ENCODE measurements at places on chromosomes 7 and 10.

DNA sequence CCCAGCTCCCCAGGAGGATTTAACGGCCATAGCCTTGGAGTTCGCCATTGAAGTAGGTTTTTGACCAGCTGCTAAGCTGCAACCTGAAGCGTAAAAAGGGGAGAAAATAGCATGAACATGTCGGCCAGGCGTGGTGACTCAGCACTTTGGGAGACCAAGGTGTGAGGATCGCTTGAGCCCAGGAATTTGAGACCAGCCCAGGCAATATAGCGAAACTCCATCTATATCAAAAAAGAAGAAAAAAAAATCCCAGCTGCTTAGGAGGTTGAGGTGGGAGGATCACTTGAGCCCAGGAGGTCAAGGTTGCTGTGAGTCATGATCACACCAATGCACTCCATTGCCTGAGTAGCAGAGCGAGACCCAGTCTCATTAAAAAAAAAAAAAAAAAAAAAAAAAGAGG lies 32.2 kb upstream of the MCU start:
- no peak for DNase-seq

DNA sequence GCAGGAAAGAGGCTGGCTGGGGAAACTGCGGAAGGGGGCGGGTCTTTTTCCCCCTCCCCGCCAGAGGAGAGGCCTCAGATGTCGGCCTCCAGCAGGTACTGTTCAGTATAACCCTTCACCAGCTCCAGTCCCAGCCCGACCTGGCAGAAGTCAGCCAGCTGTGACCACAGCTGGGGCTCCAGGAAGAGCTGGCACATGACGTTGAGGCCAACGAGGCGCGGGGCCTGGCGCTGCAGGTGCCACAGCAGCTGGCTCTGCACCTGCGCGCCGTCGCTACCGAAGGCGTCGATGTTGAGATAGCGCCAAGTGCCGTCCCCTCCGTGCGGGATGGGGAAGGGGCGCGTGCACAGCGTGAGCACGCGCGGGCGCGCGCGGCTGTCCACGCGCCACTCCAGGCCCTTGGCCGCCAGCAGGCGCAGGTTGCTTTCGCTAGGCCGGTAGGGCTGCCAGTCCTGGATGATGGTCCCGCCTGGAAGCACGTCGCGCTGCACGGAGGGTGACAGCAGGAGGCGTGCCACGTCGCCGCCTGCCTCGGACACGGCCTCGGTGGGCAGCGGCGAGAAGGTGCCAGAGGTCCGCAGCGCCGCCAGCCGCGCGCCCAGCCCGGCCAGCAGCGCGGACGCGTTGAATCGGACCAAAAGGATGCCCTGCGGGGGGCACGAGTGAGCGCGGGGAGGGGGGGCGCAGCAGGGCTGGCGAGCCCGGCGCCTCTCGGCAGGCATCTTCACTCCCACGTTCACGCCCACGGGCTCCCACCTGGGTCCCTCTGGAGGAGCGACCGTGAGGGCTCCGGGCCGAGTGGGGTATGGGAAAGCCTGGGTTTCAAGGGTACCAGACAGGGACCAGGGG lies 6.9 kb upstream of the VGF start:
- peak; percentile 55 for DNase-seq

DNA sequence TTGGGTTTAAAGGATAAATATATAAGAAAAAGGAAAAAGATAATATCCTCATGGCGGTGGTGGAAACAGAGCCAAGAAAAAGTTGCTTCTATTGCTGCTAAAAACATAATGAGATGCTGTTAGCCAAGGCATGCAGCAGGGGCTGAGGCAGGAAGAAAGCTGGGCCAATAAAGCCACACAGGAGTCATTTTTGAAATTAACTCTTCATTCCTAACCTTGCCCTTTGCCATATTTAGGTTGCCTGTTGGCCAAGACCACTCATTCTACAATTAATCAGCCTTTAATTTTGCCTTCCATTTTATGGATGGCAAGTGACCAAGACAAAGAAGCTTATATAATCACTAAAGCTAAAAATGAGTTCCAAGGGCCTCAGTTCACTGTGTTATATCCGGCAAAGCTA lies 58.2 kb downstream of the ARMH3 start:
- no peak for DNase-seq

GRCh38 chr10:870564-871166 lies 60.8 kb downstream of the LARP4B start:
- DNase-seq: no peak

- DNase-seq: peak; percentile 80
Measured at GRCh38 chr10:43044448-43044921, 32.4 kb upstream of the RET start.

GRCh38 chr10:132888898-132889490 lies 53.4 kb downstream of the CFAP46 start:
- DNase-seq: no peak

- DNase-seq: no peak
Measured at GRCh38 chr7:1054861-1055450, 10.6 kb downstream of the GPR146 start.

DNA sequence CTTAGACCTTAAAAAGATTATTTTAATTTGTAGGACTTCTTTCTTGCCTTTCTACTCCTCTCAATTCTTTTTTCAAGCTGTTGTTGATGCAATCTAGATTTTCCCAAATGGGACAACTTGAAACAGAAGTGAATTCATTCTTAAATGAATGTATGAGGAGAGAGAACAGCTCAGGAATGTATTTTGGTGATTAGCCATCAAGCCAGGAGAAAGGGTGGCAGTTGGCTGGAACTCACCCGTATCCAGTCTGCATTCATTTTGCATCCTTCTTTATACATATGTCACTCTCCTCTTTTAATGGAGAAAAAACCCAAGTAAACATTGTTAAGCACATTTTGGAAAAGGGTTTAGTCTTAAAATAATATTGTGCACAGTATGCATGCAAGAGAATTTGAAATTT lies 251.3 kb downstream of the REEP3 start:
- DNase-seq: no peak

- peak; percentile 79 for DNase-seq
Measured at GRCh38 chr10:3270577-3271316, 98.2 kb upstream of the PITRM1 start.

DNA sequence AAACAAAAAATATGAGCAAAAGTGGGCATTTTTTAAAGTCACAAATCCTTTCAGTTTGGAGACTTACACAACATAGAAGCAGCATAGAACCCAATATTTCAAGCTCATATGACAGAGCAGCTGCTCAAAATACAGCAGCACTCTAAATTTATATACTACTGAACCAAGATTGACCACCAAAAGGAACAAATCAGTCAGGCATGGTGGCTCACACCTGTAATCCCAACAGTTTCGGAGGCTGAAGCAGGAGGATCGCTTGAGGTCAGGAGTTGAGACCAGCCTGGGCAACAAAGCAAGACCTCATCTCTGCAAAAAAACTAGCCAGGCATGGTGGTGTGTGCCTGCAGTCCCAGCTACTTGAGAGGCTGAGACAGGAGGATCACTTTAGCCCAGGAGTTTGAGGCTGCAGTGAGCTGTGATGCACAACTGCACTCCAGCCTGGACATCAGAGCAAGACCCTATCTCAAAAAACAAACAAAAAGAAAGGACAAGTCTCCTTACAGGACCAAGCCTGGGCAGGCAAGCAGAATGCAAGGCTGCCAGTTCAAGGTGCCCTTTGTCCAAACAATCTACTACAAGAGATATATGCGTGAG lies 40.0 kb downstream of the PARD3 start:
- DNase-seq: no peak

DNA sequence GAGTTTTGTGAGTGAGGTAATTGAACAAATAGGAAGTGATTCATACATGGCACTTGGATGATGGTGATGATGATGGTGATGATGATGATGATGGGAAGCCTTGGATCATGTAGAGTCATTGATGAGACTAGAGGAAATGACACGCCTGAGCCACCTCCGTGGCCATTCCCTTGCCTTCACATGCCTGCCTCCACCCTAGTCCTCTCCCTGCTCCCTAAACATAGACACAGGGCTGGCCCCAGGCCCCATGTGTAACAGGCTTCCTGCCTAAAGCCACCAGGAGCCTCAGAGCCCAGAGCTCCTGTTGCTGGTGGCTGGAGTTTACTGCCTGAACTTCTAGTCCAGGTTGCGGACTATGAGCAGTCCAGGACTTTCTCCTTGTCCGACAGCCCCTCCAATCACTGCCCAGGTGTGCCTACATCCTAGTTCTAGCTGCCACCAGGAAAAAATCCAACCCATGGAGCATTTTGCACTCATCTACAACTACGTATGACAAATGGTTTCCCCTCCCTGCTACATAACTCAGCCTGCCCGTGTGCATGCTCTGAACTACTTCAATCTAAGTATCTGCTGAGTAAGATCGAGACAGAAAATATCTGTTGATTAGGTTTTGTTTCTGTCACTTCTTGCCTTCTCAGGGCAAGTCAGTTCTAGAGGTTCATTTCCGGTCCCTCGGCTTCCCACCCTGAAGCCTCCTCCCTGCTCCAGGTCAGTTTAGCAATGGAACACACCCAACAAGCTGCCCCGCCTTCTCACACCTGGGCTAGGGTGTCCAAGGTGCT lies 35.5 kb upstream of the KDM7A start:
- DNase-seq: no peak

DNA sequence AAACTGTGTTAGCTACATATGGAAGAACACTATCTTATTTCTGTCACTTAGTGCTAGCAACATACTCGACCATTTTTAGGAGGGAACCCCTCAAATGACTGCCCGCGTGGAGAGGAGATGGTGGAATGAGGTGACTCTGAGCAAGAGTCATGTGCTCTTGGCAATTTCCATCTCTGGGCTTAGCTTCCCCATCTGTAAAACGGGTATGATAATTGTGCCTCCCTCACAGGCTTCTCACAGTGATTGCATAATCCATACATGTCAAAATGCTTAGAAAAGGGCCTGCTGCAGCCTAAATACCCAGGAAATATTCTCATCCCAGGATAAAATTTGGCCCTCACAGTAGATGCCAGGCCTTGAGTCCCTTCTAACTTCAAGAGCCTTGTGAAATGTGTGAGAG lies 86.6 kb downstream of the WDFY4 start:
- no peak for DNase-seq

DNA sequence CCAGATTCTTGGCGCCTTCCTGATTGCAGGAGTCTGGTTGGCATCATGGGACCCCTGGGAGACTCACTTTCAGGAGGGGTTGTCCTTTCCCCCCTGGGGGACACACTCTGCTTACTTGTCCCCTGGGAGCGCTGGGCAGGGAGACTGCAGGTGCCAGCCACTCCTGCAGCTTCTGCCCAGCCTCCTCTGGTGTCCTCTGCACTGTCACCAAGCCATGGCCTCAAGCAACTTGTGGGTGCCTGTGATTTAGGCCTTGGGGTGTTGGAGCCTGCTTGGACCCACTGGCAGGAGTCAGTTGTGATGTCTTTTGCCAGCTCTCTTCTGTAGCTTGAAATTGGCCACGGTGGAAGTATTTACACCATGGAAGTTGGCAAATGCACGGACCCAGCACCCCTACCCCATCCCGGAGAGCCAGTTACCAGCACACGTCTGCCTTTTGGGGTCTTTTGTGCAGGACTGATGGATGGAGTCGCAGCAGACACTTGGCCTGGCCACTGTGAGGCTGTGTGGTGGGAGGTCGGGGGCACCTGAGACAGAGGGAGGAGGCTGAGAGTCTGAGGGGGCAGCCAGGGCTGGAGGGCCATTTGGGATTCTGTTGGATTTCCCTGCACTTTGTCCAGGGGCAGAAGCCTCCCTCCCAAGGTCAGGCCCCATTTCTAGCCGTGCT lies 104.7 kb downstream of the LHPP start:
- DNase-seq: no peak

- DNase-seq: peak; percentile 26
Measured at GRCh38 chr7:157337316-157338149, 729 bp downstream of the DNAJB6 start.

DNA sequence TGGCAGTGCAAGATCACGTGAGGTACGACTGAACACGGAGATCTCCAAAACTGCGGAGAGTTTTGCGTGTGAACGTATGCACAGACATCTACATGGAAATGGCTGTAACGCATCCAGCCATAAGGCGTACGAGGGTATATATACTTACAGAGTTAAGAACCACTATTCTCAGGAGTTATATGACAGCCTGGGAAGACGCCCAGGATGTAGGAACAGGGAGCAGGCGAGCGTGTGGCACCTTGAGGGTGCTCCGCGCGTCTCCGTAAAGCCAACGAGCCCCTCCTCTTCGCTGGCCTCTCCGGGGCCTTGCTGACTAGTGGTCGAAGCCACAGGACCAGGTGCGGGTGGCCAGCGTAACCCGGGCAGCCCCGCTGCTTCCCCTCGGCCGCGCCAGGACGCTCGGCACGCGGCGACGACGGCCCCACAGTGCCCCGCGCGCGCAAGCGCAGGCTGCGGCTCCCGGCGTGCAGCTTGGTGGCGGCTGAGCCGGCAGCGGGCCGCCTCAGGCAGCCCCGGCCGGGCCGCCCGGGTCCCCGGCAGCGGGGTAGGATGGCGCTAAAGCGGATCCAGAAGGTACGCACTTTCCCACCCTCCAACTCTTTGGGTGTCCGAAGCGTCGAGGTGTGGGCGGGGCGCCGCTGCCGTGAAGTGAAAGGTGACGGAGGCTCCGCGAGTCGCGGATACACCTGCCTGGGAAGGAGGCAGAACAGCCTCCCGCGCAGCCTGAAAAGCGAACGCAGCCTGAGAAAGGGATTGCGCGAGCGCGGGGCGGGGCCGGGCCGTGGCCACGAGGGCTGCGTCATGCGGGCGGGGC lies at the start of gene UBE2D4:
Gene UBE2D4, plus strand, starts transcription at position 453 of the 814 bp plus-strand sequence. Its CDS starts 97 bp downstream, at position 550.
- peak; percentile 89 for DNase-seq

- DNase-seq: no peak
Measured at GRCh38 chr10:21314906-21315644, 210.4 kb downstream of the SKIDA1 start.

Data from NCI-H146 (cell line).